ENCODE measurements at places on chromosomes 12 and 14.

DNA sequence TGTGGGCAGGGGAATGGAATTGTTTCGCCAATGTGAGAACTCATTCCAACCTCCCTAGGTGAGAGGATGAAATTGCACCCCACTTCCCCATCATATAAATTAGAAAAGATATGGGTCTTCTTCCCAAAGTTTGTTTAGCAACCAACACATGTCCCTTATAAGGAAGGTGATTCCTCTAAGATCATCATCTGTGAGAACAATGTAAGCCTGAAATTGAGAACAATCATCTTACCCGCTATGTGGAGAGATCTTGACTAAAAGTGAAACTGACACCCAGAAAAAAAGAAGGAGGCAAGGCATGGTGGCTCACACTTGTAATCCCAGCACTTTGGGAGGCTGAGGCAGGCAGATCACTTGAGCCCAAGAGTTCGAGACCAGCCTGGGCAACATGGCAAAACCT, 173.2 kb upstream of the HMGA2 start:
- no peak for DNase-seq

DNA sequence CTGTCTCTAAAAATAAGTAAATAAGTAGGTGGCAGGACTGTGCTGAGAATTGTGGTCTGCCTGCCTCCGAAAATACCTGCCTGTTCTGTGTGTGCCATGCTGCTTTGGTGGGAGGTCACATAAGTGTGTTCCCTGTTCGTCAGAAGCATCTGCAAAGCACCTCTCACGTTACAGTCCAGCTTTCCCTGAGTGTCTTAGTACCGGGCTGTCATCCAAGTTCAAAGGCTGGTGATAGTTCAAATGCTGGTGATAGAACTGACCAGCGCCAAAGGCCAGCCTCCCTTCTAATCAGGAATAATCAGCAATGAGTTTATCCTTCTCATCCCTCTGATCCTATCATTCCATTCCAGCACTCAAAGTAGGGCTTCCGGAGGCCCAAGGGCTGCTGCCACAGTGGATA, 5.6 kb downstream of the CABP1 start:
- no peak for DNase-seq

GRCh38 chr14:100394886-100395672, 71.9 kb downstream of the SLC25A47 start:
- no peak for DNase-seq

DNA sequence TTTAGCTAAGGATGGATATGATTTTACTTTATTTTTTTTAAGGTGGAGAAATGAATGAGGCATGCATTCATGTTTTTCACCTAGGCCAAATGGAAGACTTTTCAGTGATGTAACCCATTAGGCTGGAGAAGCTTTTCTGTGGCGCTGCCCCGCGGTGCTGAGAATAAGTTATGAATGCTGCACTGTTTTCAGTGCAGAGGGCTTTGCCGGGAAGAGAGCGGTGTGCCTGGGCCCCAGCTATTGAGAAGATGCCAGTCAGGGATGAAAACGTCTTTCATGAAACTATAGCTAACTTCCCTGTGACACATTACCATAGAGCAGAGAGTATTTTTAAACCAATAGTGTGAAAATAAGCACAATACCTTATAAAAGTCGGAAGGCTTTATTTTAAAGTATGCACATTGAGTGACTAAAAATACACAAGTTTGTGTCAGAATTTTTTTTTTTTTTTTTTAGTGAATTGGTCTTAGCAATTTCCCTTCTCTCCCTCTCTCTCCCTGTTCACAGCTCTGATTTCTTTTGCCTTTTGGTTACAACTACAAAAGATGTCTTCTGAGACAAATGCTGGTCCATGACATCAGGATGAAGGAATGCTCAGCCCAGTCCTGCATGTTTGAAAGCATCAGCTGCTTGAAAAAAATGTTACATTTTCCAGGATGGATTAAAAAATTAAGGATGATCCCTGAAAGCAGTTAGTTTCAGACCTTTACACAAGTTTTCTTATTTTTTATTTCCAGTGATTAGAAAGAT, 48.3 kb downstream of the NPAS3 start:
- no peak for DNase-seq

- peak; percentile 51 for DNase-seq
Measured at GRCh38 chr14:94153750-94154342, 20.3 kb upstream of the PPP4R4 start.

DNA sequence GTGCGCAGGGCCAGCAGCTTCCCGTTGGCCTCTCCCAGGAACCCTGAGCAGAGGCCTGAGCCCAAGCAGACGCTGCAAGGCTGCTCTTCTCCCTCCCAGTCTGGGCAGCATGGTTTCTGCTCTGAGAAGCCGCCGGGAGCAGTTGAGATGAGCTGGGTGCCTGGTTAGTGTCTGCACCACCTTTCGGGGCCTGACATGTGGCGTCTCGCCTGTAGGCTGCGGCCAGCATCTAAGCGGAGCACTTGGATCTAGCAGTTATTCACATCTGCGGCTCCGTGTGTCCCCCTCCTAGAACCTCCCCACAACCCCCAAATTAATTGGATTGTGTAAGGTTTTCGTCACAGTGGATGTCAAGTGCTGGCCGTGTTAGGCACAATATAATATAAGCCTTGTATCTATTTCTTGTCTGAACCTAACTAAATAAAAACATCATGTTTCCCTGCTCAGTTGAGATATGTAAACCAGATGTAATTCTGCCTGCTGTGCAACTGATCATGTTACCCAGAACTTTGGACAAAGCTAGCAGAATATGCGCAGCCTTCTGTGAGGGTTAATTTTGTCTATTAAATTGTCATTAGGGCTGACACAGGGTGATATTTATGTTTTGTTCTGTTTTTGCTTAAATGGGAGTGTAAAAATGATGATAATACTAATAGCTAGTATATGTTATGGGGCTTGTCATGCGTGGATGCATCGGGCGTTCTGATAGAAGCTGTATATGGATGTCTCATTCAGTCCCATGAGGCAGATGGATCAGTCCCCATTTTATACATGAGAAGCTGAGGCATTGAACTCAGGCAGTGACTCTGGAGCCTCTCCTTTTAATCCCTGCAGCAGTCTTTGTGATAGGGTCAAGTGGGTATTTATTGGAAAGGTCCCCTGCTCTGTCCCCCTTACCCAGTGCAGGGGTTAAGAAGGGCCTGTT, 45.8 kb downstream of the ELK3 start:
- DNase-seq = no peak

DNA sequence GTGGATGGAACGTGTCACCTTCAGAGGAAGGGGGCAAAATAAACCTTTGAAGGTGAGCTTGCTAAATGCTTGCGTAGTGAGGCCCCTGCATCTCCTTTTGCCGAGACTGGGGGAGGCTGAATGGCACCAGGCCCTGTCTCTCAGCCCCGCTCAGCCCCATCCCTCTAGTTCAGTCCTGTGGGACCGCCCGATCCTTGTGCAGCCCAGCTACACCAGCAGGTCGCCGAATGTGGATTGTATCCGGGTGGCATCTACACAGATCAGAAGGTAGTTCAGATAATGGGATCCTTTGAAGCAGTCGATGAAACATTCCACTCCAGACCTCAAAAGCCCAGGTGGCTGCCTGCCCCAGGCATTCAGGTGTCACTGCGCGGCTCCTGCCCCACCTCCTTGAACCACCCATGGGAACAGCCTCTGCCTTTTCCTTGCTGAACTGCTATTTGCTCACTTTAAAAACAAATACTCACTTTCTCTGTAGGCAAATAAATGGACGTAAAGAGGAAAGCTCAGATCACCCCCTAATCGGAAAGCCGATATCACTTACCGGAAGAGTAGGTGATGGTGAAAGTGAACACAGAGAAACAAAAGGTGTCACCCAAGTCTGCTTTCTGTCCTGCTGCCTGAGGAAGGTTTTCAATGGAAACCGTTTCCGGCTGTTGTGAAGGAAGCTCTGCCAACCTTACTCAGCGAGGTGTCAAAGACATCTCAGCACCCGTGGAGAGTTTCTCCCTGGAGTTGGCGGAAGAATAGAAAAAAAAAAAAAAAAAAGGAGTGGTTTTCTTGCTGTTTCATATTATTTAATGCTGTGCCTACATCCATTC, 100.3 kb upstream of the NCOR2 start:
- no peak for DNase-seq

- no peak for DNase-seq
Measured at GRCh38 chr12:93838193-93838592, 161.0 kb downstream of the CRADD start.

- no peak for DNase-seq
Measured at GRCh38 chr14:22892488-22892887, 9.5 kb downstream of the REM2 start.
